ENCODE measurements at places on chromosomes 2 and 18.
A peak's percentile ranks its signal among the peaks of the same experiment; 100 is the strongest.

- DNase-seq = peak; percentile 81
Measured at GRCh38 chr2:238158509-238159070, at the start of gene ERFE. ERFE (plus strand) TSS chr2:238158970; CDS start chr2:238159008, 38 bp downstream.

DNA sequence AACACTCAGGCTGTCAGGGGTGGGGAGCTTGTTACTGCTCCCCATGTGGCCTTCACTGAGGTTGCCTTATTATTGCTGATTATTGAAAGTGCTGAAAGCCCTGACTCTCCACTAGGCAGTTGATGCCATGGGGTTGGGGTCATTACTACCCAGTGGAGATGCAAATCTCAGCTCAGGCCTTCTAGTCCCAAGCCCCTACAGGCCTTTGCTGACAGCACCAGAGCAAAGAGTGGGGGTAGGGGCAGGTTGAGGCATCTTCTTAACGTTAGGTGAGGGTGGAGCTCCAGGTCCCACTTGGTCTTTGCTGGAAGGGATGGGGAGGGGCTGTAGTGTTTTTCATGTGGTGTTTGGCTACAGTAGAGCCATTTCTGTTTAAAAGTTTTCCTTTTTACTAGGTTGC is 104.5 kb downstream of the UXS1 start:
- no peak for DNase-seq

- no peak for DNase-seq
Measured at GRCh38 chr2:215052404-215052803, 86.0 kb downstream of the ABCA12 start.

DNA sequence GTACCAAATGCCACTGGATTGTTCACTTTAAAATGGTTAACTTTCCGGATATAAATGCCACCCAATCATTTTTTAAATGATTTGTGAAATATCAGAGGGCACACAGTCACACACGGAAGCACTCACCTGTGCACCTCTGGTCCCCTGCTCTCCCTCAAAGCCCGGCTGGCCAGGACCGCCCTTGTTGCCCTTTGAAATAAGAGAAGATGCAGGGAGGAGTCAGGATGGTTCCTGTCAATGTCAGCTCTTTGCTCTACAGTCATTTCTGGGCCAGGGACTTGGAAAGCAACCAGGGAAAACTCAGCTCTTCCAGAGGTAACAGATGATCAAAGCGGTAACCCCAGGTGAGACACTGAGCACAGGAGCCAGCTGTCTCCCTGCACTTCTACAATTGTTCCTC is 60.7 kb downstream of the COL6A3 start:
- DNase-seq = no peak

GRCh38 chr2:135494503-135494902 is 36.5 kb downstream of the ZRANB3 start:
- no peak for DNase-seq

- DNase-seq = no peak
Measured at GRCh38 chr18:7725897-7726296, 158.8 kb downstream of the PTPRM start.

DNA sequence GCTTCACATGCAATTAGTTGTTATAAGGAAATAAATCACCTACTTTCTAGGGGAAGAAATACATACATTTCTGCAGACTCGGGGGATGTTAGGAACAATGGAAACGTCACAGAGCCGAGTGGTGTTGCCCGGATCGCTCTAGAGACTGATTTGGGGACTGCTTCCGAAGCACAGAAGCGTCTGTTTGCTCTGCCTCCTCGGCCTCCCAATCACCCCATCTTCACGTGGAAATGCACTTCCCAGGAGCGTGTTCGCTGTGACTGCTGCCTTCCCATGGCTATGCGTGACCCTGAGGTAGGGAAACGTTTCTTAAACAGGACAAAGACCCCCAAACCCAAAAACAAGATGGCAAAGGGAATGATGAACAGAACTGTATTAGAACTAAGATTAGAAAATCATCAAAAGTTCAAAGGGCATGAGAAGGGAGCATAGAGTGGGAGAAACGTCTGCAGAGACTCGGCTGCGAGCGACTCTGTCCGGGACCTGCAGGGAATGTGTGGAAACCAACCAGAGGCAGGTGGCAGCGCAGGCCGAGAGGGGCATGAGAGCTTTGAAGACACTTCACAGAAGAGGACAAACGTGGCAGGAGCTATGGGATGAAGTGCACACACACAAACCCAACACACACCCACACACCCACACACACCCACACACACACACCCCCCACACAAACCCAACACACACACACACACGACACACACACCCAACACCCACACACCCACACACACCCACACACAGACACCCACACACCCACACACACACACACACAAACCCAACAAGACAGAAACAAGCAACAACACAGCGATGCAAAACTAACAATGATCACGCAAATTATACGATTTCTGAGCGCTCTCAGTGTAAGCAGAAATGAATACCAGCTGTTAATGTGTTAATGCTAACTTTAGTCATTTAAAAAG is 41.3 kb downstream of the RTP5 start:
- DNase-seq = no peak

DNA sequence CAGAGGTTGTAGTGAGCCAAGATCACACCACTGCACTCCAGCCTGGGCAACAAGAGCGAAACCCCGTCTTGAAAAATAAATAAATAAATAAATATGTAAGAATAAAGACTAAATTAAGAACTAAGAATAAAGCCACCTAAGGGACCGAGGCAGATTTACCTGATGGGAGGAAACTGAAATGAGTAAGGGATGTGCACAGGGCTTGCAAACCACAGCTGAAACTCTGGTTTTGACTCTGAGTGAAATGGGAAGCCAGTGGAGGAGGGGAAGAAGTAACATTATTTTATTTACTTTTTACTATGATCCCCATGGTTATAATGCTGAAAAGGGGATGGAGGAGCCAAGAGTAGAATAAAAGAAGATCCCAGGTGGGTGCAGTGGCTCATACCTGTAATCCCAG is 107.3 kb downstream of the CABYR start:
- DNase-seq = no peak

DNA sequence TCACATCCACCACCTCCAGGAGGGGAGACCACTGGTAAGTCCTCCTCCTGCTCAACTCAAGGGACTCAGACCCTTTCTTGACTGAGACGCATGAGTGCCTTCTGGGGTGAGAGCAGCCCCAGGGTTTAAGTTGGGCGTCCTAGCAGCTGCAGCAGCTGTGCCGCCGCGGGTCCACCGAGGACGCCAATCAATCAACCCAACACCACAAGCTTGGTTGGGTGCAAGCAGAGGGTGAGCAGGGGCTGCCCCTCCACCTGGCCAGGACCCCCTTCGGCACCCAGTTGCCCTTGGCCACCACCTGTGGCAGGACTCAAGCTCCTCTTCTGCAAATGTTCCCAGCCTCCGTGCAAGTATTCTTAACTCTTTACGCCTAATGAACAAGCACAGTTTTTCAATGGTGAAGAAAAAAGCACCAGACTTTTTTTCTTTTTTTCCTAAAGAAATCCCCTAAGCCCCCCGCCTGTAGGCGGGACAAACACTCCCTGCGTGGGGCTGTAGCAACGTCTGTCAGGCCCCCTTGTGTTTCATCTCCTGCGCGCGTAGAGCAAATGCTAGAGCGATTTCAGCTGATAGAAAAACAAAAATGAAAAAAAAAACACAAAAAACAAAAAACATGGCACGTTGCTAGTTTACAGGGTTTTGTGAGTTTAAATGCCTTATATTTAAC is 197.1 kb downstream of the LOXHD1 start:
- no peak for DNase-seq

DNA sequence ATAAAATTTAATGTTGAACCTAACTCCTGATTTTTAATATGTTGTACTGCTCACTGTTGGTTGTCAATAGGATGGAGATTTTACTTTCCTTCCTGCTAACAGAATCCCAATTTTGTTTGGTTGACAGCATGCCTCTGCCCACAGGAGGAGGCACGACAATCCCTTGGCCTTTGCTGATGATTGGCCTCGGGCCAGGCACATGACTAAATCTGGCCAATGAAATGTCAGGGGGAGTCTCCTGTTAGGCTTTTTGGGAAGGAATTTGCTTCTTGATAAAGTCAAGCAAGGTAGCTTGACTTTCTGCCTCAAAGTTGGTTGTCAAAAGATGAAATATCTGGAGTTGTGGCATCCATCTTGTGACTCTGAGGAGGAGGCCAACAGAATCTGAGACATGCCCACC is 6.8 kb upstream of the TGFA start:
- DNase-seq = no peak

GRCh38 chr2:95379371-95379831 is 23.1 kb upstream of the FAHD2A start:
- no peak for DNase-seq

- DNase-seq = no peak
Measured at GRCh38 chr2:145935016-145935415, 1415.1 kb upstream of the ZEB2 start.

GRCh38 chr2:29589440-29590103 is 331.8 kb downstream of the ALK start:
- DNase-seq = no peak

DNA sequence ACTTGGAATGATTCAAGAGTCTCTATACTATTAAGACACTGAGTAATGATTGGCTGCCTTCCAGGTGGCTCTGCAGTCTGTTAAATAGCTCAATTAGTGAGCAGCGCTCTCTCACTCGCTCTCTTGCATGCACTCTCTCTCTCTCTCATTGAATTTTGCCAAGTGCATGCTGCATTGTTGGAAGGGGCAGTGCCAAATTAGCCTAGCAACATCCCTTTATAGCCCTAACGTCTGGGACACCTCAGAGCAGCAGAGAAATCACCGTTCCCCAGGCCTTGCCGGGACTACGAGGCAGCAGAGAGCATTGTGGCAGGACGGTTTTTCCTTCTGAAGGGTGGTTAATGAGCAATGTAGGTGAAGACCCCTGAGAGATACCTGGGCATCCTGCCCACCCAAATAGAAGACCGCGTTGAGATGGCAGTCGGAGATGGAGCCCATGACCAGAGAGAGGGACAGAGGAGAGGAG is 447.6 kb upstream of the POU3F3 start:
- DNase-seq = no peak

DNA sequence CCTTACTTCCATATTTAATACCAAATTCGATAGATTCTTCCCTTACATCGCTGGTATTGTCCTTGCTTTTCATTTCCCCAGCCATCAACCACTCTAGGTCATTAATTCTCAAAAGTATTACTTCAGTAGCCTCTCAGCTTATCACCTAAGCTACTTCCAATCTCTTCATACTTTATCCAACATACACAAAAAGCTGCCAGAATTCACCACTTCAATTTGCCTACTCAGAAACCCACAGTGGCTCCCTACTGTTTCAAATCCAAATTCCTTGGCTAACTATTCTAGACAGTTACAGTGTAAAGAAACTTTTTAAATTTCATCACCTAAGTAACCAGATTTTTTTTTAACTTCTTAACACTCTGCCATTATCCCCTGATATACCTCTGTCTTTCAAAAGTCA is 4.7 kb downstream of the SLC25A12 start:
- DNase-seq = no peak

- DNase-seq = no peak
Measured at GRCh38 chr2:17195016-17195415, 323.2 kb downstream of the RAD51AP2 start.

GRCh38 chr2:127003070-127003800 is 103.7 kb downstream of the BIN1 start:
- DNase-seq = peak; percentile 57

- DNase-seq = no peak
Measured at GRCh38 chr2:65366595-65367125, 65.7 kb downstream of the SPRED2 start.

DNA sequence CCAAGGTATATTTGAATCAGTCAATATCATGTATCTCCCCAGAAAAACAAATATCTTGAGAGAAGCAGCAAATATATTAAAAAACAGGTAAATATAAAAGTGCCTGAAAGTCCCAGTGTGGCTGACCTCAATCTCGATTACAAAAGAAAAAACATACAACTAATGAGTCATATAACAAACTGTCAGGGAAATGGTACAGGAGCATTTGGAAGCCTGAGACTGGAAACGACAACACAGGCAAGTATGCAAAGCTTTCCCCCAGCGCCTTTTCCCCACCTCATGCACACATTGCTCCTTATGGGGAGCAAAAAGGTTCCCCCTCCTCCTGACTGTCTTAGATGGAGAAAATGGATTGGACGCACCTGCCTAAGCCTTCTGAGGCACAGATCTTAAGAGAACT is 230.7 kb downstream of the TMX3 start:
- no peak for DNase-seq

DNA sequence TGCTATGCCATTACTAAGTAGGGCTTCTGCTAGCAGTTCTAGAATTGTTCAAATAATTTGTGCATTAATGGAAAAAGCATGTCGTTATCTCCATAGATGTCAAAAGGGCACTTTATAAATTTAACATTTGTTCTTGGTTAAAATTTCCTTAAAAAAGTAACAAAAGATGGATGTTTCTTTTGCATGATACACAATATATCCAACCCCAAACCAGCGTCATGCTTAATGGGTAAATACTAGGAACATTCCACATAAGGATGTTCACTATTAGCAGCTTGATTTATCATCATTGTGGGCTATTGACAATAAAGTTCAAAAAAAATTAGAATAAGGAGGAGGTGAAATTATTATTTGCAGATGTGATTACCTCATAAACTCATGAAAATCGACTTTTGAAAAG is 79.7 kb downstream of the GREB1L start:
- DNase-seq = no peak

DNA sequence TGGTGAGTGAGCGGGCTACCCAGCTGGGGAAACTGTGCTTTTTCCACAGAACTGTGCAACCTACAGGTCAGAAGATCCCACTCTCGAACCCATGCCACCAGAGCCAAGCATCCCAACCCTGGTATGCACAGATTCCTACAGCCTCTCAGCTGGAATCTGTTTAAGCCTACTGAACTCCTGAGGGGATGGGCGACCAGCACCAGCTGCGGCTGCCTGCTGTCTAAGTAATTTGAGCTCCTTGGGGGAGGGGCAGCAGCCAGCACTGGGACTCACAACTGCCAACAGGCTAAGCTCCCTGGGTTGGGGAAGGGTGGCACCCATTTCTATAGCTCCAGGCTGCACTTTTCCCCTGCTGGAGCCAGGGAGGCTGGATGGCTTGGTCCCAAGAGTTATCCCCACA is 11.8 kb downstream of the CYP27C1 start:
- DNase-seq = no peak

DNA sequence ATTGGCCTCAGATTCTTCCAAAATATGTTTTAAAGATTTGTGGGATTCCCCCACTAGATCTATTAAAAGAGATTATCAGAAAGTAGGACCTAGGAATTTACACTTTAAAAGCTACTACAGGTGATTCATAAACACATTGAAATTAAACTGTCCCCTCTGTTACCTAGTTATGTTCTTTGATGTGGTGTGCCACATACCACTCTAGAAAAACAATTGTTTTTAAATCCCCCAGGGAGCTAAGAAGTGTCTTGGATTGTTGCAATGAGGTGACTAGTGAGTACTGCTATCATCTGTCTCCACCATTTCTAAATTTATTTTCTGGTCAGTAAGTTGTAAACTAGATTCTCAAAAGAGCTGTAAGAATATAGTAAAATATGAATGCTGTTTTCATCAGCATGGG is 214.5 kb upstream of the DOK6 start:
- DNase-seq = no peak

All from OCI-M1 (cell line).